ENCODE measurements at places on chromosomes 12 and 14.

DNA sequence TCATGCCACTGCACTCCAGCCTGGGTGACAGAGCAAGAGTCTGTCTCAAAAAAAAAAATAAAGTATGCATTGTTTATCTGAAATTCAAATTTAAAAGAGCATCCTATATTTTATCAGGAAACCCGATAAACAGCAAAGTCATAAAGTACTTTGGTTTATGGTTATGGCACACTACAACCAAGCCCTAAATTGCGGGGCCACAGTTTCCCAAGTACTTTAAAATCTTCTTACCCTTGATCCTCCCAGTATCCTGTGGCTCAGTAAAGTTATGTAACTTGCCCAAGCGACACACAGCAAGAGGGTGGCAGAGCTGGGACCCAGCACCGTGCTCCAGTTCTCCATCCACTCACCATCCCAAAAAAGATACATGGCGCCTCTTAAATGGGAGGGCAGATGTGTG is 35.2 kb downstream of the KSR2 start:
- DNase-seq: no peak
- H3K36me3 ChIP-seq: no peaks in the 10 kb centered on the region
- H3K4me1 ChIP-seq: no peaks in the 10 kb centered on the region
- H3K4me3 ChIP-seq: no peak overlapping the region
- no peak overlapping the region for H3K27ac ChIP-seq
- H3K27me3 ChIP-seq: peaks cover 7% of the 10 kb centered on the region

- no peak for DNase-seq
- no peak overlapping the region for H3K4me3 ChIP-seq
- H3K27ac ChIP-seq: no peak overlapping the region
- H3K27me3 ChIP-seq: no peaks in the 10 kb centered on the region
- peaks cover 68% of the 10 kb centered on the region for H3K36me3 ChIP-seq
These were observed 23.7 kb downstream of the VTI1B start for GRCh38 chr14:67650694-67651093.

DNA sequence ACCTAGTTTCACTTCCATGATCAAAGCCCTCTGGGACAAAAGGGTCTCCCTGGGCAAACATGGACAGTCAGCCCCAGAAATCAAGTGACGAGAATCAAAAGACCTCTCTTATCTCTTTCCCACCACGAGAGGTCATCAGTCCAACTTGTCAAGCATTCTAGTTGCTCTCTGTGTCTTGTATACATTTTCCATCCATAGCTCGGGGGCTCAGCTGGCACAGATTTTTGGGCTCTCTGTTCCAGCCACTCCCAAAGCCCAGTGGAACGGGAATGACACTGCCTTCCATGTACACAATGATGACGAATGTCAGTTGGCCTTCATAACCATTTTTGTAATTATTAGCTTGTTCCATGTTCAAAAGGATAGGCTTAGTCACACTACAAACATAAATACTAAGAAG is 29.7 kb downstream of the NOS1 start:
- no peak for DNase-seq
- no peak overlapping the region for H3K27ac ChIP-seq
- H3K36me3 ChIP-seq: no peaks in the 10 kb centered on the region

- peak; percentile 32 for DNase-seq
- no peaks in the 10 kb centered on the region for H3K36me3 ChIP-seq
- H3K27ac ChIP-seq: no peak overlapping the region
- H3K27me3 ChIP-seq: no peaks in the 10 kb centered on the region
- no peaks in the 10 kb centered on the region for H3K4me1 ChIP-seq
- H3K4me3 ChIP-seq: no peak overlapping the region
These were observed 256.8 kb downstream of the PCNX1 start for GRCh38 chr14:71163842-71164629.

GRCh38 chr12:73226593-73226992 is 954.4 kb downstream of the TRHDE start:
- no peak overlapping the region for H3K27ac ChIP-seq
- DNase-seq: no peak
- H3K36me3 ChIP-seq: no peaks in the 10 kb centered on the region
- H3K4me3 ChIP-seq: no peak overlapping the region

DNA sequence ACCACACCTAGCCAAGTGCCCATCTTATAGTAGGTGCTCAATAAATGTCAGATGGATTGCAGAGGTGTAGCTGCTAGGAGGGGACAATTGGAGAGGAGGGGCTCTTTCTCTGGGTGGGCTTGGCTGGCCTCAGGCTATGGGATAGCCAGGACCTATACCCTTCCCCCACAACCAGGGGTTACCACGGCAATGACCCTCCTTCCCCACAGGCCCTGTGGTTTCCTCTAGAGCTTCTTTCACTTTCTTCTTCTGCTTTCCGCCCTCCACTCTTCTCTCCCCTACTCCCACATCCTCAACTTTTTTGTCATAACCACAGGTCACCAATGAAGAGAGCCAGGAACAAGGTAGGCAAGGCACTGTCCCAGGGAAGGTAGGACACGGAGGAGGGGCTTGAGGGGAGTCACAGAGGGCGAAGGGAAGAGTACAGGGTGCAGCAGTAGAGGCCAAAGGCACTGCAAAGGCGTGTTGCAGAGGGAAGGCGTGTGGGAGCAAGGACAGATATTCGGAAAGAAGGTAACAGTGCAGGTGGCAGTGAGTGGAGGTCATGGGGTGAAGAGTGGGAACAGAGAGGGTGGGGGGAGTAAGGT is 1.9 kb upstream of the ITGB7 start:
- H3K4me3 ChIP-seq: no peak overlapping the region
- H3K27ac ChIP-seq: peak overlapping the region; percentile 24
- H3K36me3 ChIP-seq: peaks cover 41% of the 10 kb centered on the region
- peaks cover 28% of the 10 kb centered on the region for H3K4me1 ChIP-seq

DNA sequence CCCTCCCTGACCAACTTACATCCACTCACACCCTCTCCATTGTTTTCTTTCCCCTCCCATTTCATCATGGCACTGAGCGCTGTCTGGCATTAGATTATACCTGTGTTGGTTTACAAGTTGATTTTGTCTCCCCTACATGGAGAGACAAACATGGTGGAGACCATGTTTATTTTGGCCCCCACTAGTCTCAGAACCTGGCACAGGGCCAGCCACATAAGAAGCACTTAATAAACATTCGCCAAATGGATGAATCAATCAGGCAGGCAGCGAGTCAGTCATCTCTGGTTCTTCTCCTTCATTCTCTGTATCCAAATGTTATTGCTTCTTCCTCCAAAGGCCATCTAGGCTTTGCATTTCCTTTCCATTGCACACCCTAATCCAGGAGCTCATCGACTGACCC is 177.4 kb downstream of the DPF3 start:
- DNase-seq: no peak
- H3K4me3 ChIP-seq: no peak overlapping the region
- H3K27me3 ChIP-seq: no peaks in the 10 kb centered on the region
- H3K27ac ChIP-seq: no peak overlapping the region
- no peaks in the 10 kb centered on the region for H3K36me3 ChIP-seq

- H3K4me3 ChIP-seq: no peak overlapping the region
- H3K27ac ChIP-seq: no peak overlapping the region
- no peak for DNase-seq
- H3K4me1 ChIP-seq: no peaks in the 10 kb centered on the region
- H3K27me3 ChIP-seq: no peaks in the 10 kb centered on the region
These were observed 77.9 kb upstream of the SOX5 start for GRCh38 chr12:24027352-24027751.

- no peak overlapping the region for H3K27ac ChIP-seq
- no peak for DNase-seq
- no peaks in the 10 kb centered on the region for H3K36me3 ChIP-seq
- H3K4me3 ChIP-seq: no peak overlapping the region
- H3K27me3 ChIP-seq: peaks cover 85% of the 10 kb centered on the region
These were observed 21.7 kb upstream of the GPATCH2L start for GRCh38 chr14:76129851-76130576.

- DNase-seq: no peak
- no peaks in the 10 kb centered on the region for H3K36me3 ChIP-seq
- no peak overlapping the region for H3K27ac ChIP-seq
- H3K4me1 ChIP-seq: no peaks in the 10 kb centered on the region
- H3K27me3 ChIP-seq: no peaks in the 10 kb centered on the region
These were observed 115.5 kb downstream of the KIF26A start for GRCh38 chr14:104253901-104254353.

DNA sequence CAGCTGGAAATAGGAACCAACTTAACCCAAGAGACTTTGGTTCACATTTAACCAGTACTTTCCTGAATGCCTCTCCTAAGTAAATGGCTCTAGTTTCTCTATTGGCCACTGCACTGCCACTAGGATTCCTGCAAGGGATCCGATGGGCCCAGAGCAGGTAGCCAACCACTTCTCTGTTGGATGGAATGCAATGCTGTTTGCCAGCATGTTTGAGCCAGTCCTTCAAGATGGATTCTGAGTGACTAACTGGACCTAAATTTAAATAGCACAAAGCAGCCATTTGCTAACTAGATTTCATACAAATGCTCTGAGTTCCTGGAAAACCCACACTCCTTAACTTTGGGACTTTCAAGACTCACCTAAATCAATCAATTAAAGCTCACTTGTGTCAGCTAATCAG is 9.5 kb upstream of the CLEC2D start:
- H3K4me3 ChIP-seq: no peak overlapping the region
- no peak overlapping the region for H3K27ac ChIP-seq
- H3K27me3 ChIP-seq: no peaks in the 10 kb centered on the region
- peaks cover 7% of the 10 kb centered on the region for H3K36me3 ChIP-seq
- DNase-seq: no peak
- H3K4me1 ChIP-seq: no peaks in the 10 kb centered on the region

GRCh38 chr12:99957866-99958466 is 26.8 kb downstream of the ANKS1B start:
- DNase-seq: no peak
- H3K4me3 ChIP-seq: no peak overlapping the region
- no peaks in the 10 kb centered on the region for H3K36me3 ChIP-seq
- H3K27ac ChIP-seq: no peak overlapping the region
- no peaks in the 10 kb centered on the region for H3K27me3 ChIP-seq

GRCh38 chr14:104434214-104435076 is 145.1 kb upstream of the C14orf180 start:
- H3K27me3 ChIP-seq: no peaks in the 10 kb centered on the region
- peak; percentile 21 for DNase-seq
- H3K27ac ChIP-seq: no peak overlapping the region

GRCh38 chr14:51836417-51836816 is 24.0 kb upstream of the GNG2 start:
- H3K4me3 ChIP-seq: no peak overlapping the region
- no peak for DNase-seq

All from stomach (tissue), 19 donors.